ENCODE measurements at places on chromosomes 5 and 9.

DNA sequence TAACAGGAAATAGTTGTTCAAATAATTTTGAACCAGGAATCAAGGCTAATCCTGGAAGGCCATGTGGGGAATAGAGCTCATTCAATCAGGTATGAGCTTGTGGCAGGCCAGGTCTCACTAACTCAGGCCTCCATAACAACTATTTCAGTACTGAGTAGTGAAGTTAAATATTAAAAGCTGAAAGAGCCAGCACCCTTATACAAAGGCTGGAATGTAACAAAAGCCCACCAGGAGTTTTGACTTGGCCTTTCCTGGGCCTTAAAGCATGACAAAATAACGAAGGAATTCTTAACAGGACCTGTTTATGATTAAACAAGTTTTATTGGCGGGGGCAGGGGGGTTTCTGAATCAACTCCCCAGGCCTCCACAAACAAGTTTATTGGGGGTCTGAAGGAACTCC is 1146.7 kb downstream of the CDH9 start:
- DNase-seq = no peak

GRCh38 chr5:151078490-151079262 is 2.2 kb downstream of the TNIP1 start:
- DNase-seq = no peak

DNA sequence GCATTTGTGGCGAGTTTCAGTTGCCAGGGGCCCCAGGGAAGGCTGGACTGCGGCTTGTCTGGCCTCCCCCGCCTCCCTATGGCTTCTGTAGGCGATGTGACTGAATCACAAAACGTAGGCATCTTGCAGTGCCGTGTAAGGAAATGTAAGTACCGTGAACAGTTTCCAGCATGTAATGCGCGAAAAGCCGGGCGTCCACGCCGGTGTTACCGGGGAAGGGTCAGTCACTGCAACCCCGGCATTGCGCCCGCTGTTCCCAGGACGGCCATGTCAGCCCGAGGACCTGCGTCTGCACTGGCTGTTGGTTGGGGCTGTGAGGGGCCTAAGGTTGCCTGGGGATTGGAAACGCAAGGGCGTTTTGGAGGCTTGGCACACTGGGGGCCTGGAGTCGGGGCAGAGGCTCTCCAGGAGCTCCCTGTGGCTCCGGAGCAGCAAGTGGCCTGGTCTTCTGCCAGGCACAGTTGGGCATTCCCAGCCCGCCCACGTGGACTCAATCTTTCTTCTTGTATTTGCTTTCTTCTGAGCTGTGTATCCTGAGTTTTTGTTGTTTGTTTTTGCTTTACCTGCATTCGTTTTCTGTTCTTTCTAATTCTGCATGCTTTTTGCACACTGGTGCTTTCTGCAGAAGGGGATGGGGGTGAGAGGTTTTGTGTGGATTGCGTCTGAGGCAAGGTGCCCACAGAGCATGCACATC is 36.9 kb upstream of the PLEKHG4B start:
- no peak for DNase-seq

- no peak for DNase-seq
Observed at GRCh38 chr9:94577571-94577970, 16.1 kb downstream of the FBP2 start.

DNA sequence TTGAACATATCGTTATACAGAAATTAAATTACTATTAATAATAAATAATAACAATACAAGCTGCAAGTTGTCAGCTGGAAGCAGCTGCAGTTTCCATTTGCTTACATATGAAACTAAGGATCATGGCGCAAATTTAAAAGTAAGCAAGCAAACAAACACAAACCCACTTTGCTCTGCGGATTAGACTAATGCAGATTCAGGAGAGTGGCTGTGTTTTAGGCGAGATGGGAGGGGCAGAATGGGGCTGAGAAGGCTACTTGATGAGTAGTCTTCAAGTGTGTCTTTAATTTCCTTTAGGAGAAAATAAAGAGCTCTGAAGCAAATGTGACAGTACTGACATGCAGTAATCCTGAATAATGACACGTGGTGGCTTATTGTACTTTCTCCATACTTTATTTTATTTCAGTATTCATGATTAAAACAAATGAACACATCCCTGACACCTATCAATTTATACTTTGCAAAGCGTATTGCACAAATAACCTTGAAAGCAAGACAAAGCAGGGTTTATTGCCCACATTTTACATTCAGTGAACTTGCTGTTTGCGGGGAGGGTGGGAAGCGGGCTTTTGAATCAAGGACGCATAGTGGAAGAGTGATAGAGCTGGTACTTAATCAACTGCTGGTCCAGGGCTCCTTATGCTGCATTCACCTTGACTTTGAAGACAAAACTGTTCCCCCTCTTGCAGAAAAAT is 221.4 kb upstream of the TRIM32 start:
- no peak for DNase-seq

DNA sequence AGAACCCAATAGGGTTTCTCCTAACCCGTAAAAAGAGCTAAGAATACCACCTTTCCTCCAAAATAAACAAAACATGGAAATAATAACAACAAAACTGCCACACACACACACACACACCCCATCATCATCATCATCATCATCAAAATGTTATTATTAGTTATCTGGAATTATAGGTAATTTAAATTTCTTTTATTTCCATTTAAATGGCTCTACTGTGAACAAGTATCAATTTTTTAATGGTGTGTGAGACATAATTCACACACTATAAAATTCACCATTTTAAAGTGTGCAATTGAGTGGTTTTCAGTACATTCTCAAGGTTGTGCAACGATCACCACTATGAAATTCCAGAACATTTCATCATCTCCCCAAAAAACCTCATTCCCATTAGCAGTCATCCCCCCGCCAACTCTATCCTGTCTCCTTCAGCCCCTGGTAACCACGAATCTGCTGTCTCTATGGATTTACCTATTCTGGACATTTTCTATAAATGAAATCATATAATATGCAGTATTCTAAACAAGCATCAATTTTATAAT is 172.7 kb downstream of the ROR2 start:
- DNase-seq = peak; percentile 80

DNA sequence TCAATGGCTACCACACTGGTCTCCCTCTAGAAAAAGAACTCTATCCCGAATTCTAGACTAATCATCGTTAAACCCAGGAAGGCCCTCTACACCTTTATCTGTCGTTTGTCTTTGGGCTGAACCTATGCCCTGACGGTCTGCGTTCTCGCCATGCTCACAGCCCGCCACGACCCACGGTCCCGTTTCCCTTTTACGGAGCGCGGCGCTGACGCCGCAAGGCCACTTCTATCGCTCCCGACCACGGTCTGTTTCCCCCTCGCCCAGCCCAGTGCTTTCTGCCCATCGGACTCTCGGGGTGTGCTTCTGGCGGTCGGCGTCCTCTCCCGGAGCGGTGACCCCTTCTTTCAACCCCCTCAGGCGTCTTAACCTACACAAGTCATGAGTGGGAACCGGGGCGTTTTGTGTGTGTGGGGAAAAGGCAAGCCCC is 974 bp downstream of the C9orf40 start:
- DNase-seq = peak; percentile 12

GRCh38 chr9:2229109-2229721 is 214.1 kb downstream of the SMARCA2 start:
- no peak for DNase-seq

DNA sequence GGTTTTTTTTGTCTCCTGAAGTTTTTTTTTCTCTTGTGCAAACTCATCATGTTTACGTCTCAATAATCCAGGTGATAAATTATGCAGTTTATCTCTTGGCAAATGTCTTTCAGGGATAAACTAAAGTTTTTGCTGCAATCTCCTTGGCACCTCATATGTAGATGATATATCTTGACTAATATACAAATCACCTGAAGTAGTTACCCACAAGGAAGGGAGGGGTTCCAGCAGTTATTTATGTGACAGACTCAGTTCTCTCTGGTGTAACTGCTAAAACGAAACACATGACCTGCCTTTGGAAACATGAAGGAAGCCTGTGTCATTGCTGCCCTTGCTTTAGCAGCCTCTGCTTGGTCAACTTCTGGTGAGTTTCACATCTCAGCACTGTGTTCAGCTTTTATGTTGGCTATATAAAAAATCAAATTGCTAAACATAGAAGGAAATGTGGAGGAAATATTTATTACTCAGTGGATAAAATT is 39.3 kb upstream of the KIAA1958 start:
- peak; percentile 68 for DNase-seq

GRCh38 chr9:36971935-36972488 is 62.1 kb downstream of the PAX5 start:
- no peak for DNase-seq

DNA sequence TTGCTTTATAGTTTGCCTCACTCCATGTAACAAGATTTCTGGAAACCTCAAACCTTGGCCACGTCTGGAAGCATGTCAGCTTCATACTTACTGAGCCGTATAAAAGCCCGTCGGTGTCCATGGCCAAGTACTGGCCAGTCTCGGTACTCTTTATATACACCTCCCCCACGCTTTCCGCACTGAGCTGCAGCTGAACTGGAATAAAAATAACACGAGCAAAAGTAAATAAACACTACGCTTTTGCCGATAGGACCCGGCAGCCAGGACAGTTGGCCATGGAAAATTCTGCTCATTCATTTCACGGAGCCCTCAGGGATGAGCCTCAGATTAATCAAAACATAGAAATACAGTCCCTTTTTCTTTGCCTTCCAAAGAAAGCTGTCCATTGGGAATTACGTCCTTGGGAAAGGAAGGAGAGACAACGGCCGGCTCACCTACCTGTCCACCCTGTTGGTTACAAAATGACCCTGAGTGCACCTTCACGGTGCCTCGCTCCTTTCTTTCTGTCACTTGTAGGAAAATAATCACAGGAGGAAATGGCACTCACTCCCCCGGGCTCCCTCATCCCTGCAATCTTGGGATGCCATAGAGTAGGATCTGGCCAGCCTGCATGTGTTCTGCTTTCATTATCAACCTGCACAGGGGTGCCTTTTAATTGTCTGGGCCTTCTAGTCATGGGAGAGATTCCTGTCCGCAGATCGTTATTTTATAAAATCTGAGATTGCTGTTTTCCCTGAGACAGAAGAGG is 85.1 kb downstream of the FGF1 start:
- DNase-seq = peak; percentile 91

- DNase-seq = no peak
Observed at GRCh38 chr5:36675282-36675681, 68.9 kb downstream of the SLC1A3 start.

DNA sequence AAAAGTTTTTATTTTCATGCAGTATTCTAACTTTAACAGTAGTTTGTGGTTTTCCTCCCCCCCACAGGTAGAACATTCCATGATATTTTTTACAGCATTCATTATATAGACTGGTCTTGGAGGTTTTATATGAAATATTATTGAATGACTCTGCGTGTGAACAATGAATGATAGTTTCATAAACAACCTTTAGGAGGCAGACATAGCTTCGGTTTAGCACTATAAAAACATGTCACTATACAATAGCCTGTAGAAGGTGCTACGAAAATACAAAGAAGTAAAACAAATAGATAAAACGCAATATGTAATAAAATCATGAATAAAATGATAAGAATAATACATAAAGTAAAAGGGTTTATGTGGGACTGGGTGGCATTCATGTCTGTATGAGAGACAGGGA is 8.5 kb downstream of the KLF4 start:
- DNase-seq = no peak

DNA sequence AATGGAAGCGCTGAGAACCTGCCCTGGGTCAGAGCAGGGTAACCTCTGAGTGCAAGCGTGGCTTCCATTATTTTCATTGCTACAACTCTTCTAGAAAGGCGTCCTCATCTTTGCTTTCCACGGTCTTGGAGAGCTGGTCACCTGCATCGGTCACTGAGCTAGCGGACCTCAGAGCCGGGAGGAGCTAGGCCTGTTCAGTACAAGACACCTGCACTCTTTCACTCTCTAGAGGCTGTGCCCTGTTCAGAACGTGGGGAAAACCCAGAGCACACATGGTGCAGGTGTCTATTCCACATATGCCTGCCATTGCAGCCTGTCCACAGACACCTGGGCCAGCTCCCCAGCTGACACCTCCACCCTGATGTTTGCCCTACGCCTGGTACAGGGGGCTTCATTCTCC is 147.8 kb upstream of the IRX2 start:
- DNase-seq = no peak

- no peak for DNase-seq
Observed at GRCh38 chr5:3372289-3372688, 223.3 kb upstream of the IRX1 start.

- DNase-seq = peak; percentile 45
Observed at GRCh38 chr5:61330341-61330844, 1.7 kb upstream of the ZSWIM6 start.

DNA sequence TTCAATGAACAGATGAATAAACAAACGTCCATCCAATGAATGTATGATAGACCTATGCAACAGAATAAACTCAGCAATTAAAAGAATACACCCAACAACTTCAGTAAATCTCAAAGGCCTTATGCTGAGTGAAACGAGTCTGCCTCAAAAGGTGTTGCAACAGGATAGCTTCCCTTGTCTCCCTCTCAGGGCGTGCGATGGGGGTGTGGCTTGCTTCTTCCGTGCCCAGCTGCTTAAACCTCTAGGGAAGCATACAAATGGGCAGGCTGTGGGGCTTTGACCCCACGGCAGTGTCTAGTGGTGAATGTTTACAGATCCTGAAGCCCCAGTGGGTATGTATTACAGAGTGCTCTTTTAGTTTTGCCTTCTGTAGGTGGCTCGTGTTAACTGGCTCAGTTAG is 87.0 kb upstream of the CCL21 start:
- DNase-seq = no peak

DNA sequence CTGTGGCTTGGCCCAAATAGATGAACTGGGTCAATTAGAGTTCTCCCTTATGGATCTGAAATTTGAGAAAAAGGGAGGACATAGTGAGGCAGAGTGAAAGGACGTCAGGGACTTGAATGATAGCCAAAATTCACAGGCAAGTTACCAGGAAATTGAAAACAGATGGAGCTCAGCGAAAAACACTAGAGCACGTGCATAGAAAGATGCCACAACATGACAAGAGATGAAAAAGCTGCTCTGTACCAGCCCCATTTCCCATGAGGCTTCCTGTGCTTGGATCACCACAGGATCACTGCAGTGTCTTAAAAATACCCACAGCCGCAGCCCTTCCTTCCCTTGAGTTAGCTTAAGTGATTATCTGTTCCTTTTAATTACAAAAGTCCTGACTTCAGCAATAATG is 39.0 kb upstream of the HOMER1 start:
- peak; percentile 46 for DNase-seq

DNA sequence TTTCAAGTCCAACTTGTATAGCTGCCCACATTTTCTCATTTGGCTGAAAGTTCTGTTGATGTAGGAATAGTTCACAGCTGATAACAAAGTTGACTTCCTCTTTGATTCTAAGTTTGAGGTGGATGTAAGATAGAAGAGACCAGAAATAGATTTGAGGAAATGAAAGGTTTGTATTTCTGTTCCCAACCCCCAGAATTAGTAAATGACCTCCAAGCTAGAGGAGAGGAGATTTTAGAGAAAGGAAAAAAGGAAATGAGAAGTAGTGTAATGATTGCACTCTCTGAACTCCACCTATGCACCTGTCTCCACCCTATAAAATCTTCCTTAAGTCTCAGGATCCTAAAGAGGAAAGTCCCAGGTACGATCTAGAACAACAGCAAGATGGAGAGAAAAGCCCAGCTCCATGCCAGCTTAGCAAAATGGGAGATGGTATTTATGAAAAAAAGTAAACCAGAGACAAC is 130.4 kb upstream of the POC5 start:
- no peak for DNase-seq

GRCh38 chr5:9589049-9589835 is 40.9 kb downstream of the TAS2R1 start:
- no peak for DNase-seq
